ENCODE measurements at places on chromosomes 11 and 22.

GRCh38 chr11:1397146-1397861 is 7.6 kb downstream of the BRSK2 start:
- DNase-seq: no peak

- DNase-seq: no peak
These were observed 5.6 kb downstream of the RTN3 start for GRCh38 chr11:63686926-63687325.

- no peak for DNase-seq
These were observed 22.9 kb downstream of the SYTL2 start for GRCh38 chr11:85787809-85788760.

GRCh38 chr22:41358927-41359326 is 22.8 kb upstream of the TEF start:
- no peak for DNase-seq

DNA sequence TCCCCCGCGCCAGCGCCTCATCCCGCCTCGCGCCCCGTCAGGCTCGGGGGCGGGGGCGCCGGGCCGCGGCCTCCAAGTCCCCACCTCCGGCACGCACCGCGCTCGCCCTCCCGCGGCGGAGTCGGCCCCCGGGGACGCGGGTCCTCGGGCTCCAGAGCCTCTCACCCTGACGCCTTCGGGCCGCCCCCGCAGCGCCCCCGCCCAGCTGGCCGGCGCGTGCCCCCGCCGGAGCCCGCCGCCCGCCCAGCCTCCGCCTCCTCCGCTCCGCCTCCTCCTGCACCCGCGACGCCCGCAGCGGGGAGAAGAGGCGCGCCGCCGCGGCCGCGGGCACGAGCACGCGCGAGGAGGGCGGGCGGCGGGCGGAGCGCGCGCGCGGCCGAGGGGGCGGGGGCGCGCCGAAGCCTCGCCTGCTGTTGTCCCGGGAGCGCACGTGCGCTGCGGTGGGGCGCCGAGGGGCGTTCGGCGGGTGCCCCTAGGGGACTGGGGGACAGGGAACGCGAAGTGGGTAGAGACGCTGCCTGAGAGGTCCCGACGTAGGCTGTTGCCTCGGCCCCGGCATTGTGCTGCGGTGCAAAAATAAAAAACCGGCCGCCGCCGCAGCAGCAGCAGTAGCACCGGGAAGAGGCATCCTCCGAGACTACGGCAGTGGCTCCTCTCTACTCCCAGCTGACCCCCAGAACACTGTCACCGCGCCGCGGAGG is 87.4 kb upstream of the ARHGAP32 start:
- peak; percentile 56 for DNase-seq

DNA sequence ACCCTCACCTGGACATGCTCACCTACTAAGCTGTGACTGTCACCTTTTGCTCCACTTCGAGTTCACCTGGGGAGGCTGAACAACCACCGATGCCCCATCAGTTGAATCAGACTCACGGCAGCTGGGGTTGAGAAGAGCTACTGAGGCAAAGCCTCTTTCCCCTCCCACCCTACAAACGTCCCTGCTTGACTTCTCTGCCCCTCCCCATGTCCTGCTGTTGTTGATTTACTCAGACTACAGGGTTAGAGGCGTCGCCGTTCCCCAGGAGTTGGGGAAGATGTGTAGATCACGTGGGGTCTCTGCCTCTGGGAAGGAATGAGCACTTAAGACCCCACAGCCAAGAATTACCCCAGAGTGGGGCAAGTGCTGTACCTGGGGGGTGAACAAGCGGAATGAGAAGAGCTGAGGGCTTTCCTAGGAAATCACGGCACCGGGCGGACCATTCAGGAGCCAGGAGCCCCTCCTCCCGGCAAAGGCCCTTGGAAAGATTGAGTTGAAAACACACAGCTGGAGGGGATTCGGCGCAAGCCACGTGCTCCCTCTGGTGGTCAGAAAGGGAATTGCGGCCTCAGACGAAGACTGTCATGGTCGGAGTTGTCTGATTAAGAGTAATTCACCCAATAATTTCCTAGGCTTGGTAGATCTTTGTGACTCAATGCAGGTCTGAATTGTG is 7.0 kb downstream of the FXYD2 start:
- peak; percentile 86 for DNase-seq

DNA sequence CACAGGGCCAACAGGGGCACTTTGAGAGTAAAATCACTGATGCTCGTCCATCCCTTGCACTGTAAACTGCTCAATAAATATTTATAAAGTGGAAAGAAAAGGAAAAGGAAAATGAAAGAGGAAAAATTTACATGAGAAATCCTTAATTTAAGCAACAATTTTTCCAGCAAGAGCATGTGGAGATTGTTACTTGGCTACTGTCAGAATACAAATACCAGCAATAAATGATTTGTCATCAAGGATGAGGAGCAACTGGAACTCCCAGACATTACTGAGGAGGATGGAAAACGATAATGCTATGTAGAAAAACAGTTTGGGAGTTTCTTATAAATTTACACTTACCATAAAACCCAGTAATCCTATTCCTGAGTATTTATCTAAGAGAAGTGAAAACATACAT is 123.0 kb downstream of the SGSM3 start:
- no peak for DNase-seq

DNA sequence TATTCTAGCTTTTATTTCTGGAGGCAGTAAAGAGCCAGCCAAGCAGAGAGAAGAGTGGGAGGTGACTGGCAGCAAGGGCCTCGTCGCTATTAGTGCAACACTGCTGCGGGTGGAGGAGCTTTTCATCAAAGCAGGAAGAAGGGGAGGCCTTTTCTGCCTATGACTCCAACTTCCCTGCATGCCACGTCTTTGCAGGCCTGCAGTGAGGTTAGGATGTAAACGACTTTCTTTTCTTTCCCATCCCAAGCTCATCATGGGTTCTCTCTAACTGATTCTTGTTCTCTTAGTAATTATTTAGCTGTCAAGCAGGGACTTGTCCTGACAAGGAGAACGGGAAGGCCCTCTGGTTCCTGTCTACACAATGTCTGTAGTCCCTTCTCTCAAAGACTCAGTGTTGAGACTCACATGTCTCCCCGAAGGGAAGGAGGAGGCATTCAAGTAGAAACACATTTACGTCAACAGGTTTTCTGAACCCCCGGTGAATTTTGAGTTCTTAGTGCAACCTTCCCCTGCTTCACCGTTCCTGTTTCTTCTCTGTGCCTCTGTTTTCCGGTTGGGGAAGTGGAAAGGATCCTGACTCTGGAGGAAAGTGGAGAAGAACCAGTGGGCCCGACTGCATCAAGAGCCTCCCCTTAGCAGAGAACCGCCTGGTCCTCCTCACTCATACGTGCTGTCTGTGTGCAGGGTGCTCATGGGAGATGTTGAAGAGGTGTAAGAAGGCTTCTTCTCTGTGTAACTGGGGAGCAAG is 56.9 kb downstream of the PACS1 start:
- peak; percentile 62 for DNase-seq

DNA sequence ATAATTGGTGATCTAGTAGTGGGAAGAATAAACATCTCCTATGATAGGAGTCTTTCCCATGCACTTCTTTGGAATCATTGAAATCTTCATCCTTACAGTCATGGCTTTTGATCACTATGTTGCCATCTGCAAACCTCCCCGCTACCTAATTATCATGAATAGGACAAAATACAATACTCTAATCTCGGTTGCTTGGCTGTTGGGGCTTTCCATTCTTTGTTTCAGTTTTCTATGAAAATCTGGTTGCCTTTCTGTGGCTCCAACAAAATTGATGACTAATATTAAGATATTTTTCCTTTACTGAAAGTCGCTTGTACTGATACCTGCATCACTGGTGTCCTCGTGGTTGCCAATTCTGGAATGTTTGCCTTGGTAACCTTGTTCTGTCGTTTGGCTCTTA is 11.9 kb downstream of the OR4C6 start:
- no peak for DNase-seq

DNA sequence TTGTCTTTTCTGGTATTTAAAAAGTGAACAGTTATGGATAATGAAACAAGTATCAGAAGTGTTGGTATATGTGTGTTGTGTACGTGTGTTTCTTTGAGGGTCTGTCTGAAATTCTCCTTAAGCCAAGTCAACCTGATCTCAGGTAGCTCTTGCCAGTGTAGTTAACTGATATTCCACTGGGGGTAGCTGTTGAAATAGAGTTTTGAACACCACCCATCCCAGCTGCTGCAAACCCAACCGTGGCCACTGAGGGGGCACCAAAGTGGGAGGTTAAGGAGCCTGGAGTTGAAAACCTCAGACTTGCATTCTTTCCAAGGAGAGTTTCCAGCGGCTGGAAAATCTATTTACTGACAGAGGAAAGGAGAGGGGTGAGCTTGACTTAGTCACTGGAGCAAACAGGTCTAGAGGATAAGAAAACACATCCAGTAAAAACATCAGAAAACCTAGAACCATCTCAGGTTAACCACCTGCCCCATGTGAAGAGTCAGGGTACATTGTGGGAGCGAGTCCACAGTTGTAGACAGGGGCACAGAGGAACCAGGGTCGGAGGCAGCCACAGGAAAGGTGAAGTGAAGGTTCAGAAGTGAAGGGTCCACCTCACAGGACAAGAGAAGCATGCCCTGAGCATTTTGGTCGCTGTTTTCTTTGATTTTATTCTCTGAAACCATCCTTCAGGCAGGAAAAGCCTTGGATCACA is 8.8 kb upstream of the CUL5 start:
- peak; percentile 32 for DNase-seq

GRCh38 chr22:33737662-33738061 is 182.6 kb downstream of the LARGE1 start:
- no peak for DNase-seq

GRCh38 chr11:96264364-96264763 is 78.6 kb downstream of the MAML2 start:
- DNase-seq: no peak

DNA sequence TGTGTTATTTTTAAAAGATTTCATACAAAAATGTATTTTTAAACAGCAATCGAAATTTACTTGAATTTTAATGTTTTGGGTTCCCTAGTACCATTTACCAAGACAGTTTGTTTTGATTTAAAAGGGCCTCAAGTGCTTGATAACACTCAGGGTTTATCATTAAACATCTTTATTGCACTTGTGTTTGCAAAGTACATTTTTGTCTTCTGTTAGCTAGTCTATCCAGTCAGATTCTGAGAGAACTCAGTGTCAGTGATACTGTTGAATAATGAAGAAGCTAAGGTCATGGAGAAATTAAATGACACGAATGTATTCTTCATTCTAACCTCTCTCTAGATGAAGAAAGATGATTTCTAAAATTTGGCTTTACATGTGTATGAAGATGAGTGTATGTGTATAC is 12.7 kb upstream of the SESN3 start:
- DNase-seq: no peak

DNA sequence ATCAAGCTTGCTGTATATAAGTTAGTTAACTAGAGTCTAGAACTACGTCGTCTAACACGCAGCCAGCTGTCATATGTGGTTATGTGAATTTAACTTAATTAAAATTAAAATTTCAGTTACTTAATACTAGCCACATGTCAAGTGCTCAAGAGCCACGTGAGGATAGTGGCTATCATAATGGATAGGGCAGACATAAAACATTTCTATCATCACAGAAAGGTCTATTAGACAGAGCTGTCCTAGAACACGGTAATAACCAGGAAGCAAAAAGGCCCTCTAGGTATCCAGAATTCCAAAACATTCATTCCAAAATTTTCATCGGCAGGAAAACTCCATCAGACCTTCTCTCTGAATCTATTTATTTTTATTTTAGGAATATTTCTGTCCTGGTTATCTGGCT is 123.9 kb downstream of the RBFOX2 start:
- DNase-seq: no peak

DNA sequence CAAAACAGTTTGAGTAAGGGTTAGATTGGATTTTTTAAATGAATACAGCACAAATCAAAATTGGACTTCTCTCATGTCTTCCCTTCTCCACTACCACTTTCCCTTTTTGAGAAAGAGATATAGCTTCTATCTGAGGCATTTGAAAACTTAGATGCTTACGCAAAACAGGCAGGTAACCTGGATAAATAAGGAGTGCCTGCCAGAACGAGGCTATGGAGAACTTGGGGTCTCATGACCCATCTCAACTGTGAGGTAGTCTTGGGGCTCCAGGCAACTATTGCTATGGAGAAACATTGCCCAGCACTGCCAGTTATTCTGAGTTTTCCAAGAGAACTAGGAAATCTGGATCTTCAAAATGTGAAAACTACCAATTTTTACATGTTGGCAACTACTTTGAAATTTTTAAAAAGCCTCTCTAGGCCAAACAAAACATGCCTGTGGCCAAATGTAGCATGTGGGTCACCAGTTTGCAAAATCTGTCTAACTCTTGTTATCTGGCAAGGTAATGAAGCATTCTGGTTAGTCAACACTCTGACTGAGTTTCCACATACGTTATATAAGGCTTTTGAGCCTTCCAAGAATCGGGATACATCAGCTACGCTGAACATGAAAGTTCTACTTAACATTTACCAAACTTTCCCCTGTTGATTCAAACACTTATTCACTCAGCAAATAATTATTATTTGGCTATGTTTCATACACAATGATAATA is 752.7 kb downstream of the KCNA4 start:
- DNase-seq: no peak

- no peak for DNase-seq
These were observed 63.3 kb upstream of the SUSD2 start for GRCh38 chr22:24117942-24118341.

- DNase-seq: no peak
These were observed 18.1 kb downstream of the SLC2A11 start for GRCh38 chr22:23875801-23876200.

GRCh38 chr22:29071261-29072045 is 1.4 kb upstream of the KREMEN1 start:
- no peak for DNase-seq

Measured in CD4-positive, alpha-beta T cell treated with Interleukin-4 for 4 hours (primary cell).